Hematopoietic multipotent progenitor cell treated with erythropoietin and hydrocortisone succinate and interleukin-3 and kit ligand, for 8 days (in vitro differentiated cells): ENCODE measurements at places on chromosomes 6 and 20.

- DNase-seq: no peak
Measured at GRCh38 chr6:151998784-151999183, 191.3 kb downstream of the ESR1 start.

- DNase-seq: no peak
Measured at GRCh38 chr6:130425537-130425936, 59.7 kb downstream of the TMEM200A start.

- DNase-seq: no peak
Measured at GRCh38 chr6:132712366-132712765, 1.5 kb downstream of the VNN1 start.

DNA sequence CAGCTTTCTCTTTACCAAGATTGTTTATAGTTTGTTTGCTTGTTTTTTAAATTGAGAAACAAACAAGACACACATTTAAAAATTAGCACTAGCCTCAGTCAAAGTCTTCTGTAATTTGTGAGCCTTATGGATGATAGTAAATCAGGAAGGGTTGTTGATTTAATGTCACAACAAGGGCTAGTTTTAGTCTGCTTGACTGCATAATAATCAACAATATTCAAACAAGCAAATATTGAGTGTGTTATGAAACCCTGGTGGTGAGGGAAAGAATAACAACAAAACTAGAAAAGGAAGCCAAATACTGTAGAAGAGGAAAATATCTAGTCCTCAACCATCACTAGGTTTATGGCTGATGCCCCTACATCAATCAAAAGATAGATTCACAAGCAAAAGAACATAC, 228.6 kb downstream of the TBC1D7 start:
- DNase-seq: no peak

- no peak for DNase-seq
Measured at GRCh38 chr6:39224011-39224410, 5.3 kb downstream of the KCNK5 start.
